ENCODE measurements at places on chromosomes 6 and 20.

- no peak for DNase-seq
Measured at GRCh38 chr6:121765060-121765459, 329.6 kb downstream of the GJA1 start.

DNA sequence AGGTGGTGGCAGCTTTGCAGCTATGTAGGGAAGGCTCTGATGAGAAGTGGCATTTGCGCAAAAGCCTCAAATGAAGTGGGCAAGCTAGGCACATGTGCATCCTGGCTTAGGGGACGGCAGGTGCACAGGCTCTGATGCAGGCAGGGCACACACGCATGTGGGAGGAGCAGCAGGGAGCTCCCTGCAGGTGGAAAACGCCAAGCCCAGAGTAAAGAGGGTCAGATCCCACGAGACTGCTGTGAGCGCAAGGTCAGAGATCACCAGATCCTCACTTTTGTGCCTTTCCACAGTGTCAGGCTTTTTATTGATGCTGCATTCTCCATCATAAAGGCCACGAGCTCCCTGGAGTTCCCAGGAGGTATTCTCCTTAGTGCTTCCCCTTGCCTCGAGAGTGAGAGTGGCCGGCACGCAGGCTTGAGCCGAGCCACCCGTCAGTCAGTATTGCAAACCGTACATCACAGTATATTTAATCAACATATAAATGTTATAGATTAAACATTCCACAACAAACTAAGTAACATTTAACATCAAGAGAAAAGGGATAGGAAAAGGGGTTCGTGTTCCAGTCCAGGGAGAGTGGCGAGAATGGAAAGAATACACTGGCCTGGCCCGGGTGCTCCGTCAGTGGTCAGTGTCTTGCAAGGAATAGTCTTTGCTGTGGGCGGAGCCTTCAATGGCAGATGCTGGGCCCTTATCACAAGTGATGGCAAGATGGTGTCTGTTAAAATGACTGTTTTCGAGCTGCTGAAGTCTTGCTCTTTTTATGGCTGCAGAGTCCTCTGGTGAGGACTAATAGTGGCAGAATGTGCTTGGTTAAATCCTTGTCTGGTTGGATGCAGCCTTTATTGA, 109.4 kb downstream of the SYNDIG1 start:
- DNase-seq, result no peak

DNA sequence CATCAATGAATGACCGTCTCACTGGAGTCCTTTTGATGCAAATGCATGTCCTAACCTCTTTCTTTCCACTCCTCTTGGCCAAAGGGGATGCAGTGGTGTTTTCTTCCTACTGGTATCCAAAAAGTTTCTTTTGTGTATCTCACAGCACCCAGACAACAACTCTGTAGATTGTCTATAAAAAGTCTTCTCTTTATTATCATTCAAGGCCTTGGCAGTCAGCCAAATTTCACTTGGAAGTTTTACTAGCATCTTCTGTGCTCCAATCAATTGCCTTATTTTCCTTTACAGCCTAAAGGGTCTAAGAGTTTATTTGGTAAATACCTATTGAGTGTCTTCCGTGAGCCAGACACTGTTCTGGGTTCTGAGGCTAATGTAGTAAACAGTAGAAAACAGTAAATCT, 150.2 kb upstream of the RNF217 start:
- DNase-seq, result no peak

DNA sequence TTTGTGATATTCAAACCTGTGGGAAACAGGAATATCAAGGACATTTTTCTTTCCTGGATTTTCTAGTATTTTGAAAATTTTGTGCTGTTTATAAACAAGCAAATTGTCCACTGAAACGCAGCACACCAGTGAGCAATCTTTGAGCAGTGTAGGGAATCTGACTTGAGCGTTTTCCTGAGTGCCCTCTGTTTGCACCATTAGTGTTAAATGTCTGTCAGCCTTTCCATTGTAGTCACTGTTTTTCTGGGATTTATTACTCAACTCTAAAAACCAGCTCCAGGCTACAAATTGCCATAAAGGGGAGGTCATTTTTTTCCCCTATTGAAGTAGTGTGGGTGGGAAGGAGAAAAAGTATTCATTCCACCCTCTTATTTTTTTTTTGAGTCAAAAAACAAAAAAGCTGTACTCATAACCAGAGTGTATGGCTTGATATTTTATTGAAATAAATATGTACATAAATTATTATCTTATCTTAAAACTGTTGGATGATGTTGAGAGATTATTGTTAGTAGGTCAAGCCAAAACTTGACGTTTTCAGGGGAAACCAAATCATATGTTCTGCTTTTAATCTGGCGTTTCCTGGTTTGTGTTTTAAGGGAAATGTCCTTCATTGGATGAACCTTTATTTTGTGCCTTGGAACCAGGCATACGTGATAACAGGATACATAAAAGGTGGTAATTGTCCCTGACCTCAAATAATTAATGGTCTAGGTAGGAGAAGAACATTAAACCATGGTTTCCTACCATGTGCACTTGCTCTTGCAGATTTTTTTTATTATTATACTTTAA, 51.8 kb downstream of the TSHZ2 start:
- no peak for DNase-seq

DNA sequence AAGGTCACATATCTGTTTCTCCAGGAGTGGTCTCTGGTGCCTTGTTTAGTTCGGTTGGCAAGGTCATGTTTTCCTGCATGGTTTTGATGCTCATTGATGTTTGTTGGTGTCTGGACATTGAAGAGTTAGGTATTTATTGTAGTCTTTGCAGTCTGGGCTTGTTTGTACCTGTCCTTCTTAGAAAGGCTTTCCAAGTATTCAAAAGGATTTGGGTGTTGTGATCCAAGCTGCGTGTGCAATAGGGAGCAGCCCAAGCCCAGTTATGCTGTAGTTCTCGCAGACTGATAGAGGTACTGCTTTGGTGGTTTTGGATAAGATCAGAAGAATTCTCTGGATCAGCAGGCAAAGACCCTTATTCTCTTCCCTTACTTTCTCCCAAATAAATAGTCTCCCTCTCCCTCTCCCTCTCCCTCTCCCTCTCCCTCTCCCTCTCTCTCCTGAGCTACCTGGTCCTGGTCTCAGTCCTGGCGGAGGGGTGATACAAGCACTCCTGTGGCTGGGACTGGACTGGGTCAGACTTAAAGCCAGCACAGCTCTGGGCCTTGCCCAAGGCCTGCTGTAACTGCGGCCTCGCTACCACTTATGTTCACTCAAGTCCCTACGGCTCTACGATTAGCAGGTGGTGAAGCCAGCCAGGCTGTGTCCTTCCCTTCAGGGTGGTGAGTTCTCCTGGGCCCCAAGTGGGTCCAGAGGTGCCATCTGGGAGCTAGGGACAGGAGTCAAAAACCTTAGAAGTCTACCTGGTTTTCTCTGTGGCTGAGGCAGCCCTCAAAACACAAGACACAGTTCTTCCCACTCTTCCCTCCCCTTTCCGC, 27.3 kb upstream of the GRM4 start:
- no peak for DNase-seq

- DNase-seq, result no peak
Measured at GRCh38 chr6:109260126-109260525, 122.1 kb downstream of the CD164 start.

GRCh38 chr6:38493931-38494547, 145.7 kb downstream of the BTBD9 start:
- DNase-seq, result peak; percentile 86

DNA sequence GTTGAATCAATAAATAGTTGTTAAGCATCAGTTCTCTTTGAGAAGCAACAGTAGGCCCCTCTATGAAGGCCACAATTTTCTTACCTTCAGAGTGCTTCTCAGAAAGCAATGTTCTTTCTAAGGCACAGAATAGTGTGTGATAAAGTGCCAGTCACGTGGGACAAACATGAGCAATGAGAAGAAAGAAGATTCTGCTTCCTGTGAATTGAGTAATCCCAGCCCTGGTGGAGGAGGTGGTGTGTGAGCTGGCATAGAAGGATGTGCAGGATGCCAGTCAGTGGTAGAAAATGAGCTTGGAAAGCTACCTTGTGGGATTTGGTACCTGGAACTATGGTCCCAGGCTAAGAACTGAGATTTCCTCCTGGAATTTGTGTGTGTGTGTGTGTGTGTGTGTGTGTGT, 21.7 kb downstream of the KIZ start:
- no peak for DNase-seq

DNA sequence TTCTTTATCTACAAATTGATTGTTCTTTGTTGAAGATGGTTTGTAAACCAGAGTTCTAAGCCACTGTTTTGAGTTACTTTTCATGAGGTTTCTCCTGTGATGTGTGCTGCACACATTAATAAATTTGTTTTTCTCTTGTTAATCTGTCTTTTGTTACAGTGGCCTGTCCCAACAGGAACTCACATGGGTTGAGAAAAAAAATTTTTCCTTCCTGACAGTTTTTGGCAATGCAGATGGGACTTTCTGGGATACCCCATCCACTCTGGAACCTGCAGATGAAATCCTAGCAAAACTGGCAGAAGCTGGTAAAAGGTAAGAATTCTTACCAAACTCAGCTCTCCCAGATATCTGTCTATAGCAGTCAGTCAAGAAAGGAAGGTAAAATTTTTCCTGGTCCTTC, 88.1 kb downstream of the CEP162 start:
- no peak for DNase-seq

DNA sequence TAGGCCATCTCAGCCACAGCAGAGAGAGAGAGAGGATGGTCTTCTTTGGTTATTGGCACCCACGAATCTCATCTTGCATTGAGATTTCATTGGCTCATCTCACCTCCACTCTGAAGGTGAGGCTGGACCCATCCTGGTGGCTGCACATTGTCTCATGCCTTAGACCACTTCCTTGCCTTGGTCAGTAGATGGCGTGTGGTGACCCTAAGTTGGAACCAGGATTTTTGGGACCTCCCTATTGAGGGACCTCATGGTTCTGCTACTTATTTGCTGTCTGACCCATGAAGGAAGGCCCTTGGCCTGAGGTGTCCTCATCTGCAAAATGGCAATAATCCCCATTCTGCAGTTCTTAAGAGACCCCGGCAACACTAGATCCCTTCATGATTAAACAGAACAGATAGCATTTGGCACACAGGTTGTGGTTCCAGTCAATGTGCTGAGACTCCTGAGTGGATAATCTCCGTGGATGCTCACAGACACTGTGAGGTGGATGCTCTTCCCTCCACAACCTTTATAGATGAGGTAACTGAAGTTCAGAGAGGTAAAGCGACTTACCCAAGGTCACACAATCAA, 21.5 kb upstream of the AAR2 start:
- no peak for DNase-seq

DNA sequence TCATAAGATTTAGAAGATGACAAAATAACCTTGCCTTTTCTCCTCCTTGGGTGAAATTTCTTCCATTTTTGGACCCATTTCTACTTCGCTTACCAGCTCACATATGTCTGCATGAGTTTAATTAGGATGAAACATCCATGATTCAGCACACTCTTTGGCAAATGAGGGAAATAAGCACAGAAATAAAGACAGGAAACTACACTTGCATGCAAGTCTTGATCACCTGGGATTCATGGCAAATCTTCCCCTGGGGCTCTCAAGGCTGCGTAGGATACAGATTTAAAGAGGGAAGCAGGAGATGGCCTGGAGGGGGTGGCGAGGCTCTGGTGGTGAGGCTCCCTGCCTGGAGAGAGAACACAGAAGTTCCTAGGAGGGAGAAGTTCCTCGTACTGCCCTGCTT, 147.8 kb downstream of the EDN3 start:
- DNase-seq, result no peak

DNA sequence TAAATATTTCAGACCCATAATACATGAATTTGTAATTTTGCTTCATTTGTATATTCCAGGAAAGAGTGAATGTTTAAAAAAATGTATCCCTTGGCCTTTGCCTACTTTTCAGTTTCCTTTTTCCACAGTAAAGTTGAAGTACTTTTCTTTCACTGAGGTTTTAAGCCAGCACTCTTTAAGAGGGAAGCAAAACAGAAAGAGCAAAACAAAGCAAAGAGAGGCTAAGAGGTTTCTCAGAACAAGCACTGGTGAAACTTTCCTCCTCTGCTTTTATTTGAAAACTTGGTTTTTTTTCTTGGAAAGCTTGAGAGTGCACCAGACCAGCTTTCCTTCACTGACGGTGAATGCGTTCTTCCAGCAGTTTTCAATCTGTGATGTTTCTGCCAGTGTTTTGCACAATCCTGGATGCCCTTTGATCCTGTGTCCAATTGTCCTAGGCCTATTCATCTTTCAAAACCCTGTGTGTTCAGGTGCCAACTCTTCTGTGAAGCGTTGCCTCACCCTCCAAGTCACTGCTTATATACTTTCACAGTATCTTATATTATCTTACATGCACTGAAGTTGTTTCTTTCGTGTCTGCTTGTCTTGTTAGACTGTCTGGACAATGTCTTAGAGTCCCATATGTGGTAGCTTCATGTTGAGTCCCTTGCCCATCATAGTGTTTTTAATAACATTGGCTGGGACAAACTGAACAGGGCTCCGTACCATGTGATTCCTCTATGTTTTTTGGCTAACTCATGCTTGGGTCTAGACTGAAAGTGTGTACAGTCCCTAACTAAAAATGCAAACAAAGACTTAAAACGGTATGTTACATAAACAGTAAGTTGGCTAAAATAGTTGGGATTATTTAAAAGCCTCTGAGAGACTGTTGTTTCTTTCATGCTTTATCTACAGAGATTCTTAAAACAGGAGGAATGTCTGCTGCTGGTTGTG, 1.9 kb downstream of the RNF217 start:
- DNase-seq, result no peak

DNA sequence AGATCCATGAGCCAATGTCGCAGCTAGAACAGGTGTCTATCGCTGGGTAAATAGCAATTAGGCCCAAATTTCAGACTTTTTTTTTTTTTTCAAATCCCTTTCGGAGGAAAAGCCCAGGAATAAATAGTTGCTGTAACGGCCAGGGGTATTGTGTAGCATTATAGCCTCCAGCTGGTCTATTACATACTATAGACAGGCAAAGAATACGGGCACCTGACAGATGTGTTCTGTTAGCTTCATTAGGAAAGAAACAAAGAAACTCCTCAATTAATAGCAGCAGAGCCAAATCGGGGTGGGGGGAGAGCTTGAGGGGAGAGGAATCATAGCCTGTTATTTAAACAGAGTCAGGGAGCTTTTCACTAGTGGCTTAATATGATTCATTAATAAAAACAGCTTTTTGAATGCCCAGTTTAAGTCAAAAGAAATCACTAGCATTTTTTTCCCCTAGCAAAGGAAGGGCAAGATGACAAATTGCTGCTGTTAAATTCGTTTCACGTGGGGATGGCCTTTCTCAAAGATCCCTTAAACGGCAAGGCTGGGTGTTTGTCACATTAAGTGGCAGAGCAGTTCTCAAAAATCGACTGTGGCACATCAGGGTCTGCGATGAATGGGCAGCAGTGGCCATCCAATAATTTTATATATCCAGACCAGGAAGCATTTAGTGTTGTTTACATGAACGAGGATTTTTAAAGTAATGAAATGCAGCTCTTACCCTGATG, 139.4 kb downstream of the ID4 start:
- no peak for DNase-seq
